ENCODE measurements at places on chromosomes 5 and 9. TPM values are rescaled to one million over a fixed set of nuclear protein-coding genes. Genes with fewer than 3 reads are reported as not detected.

The ADAMTS16 gene
- total RNA-seq = not detected

The NIM1K gene
- total RNA-seq = 0.39 TPM

The GMCL2 gene
- not detected for total RNA-seq

DNA sequence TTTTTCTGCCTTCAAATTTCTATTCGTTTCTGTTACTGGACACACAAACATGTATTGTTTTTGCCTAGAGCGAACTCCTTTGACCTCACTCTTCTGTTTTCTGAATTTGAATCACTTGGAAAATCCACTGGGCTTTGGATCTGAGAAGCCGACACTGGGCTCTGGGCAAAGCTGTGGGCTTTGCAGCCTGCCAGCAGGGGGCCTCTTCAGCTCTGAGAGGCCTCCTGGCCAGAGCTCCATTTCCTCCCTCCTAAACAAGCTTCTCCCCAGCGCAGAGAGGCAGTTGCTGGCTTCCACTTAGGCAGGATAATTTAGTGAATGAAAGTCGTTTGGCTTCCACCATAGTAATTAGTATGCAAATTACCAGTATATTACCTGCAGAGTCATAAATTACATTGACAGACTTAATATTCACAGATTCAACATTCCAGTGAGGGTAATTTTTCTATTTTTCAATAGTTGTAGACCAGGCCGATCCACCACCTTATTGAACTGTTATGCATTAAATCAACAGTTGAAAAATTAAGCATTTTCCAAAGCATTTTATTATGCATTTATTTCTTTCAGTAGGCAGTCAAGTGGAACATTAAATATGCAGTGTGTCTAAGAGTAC is 104.0 kb upstream of the ZNF366 start:
- DNase-seq = peak; percentile 60

DNA sequence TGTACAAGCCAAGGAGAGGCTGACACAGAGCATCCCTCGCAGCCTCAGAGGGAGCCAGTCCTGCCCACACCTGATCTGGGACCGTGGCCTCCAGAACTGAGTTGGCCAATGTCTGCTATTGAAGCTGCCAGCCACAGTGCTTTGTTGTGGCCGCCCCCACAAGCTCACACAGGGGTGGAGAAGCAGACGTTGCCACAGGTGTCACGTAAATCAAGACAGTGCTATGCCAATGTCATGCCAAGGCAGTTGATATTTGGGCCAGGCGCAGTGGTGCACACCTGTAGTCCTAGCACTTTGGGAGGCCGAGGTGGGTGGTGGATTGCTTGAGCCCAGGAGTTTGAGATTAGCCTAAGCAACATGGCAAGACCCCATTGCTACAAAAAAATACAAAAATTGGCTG is 17.3 kb upstream of the TERT start:
- no peak for DNase-seq

DNA sequence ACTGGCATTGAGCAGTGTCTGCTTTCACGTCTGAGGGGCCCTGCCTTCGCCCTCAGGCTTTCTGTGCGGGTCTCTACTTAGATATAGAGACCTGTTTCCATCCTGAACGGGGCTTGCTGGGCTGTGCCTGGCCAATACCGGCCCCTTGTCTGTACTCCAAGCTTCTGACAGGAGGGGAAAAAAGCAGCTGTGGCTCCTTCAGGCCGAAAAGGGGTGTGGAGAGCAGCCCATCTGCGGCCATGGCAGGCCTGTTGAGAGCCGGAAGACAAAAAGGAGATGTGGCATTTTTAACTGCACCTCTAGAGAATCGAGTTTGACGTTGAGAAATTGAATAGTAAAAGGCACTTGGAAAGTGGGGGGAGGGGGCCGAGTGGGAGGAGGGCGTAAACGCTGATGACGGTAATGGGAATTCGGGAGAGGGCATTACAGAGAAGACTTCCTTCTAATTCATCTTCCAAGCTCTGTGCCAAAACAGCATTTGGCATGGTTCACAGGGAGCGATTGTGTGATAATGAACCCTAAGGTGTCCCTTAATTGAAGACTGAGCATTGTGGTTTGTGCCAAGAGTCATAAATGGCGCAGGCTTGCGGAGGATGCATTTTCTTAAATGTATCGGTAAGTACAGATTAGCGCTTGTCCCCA is 25.1 kb upstream of the PRDM12 start:
- DNase-seq = no peak

DNA sequence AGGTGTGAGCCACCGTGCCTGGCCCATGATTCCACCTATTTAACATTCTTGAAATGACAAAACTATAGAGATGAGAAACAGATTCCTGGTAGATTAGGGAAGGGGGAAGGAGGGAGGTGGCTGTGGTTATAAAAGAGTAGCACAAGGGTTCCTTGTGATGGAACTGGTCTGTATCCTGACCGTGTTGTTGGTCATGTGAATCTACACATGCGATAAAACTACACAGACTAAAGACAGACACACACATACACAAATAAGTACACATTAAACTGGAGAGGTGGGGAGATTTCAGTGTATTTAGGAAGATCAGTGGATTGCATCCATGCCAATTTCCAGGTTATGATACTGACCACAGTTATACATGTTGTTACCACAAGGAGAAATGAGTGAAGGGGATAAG is 60.9 kb downstream of the RNF130 start:
- no peak for DNase-seq

DNA sequence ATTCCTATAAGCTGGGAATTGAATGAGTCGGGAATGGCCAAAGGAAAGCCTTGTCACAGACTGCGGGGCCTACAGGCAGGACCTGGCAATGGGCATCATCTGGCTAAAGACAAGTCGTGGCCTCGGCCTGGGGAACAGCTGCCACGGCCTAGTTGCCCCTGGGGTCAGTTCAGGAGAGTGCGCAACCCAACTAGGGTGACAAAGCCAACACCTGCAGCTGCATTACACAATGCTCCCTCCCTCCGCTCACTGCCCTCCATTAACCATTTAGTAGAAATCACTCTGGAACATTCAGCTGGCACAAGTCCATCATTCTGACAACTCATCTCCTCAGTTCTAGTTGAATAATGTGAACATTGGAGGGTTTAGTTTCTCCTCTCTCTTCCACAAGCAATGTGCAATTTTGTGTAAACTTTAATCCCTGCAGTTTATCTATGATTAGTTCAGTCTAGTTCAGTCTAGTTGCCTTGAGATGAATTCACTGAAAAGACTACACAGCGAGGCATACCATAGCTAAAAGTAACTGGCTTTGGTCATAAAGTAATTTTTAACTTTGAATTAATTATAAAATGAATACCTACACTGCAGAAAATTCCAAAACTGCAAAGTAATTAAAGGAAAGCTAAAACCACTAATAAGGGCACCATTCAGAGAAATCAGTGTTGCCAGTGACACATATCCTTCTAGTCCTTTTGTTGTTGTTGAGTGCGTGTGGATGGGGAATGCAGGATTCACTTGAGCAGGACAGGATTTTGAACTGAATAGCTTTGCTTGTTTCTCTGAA is 5.1 kb downstream of the GLDC start:
- DNase-seq = no peak

Data from B cell (primary cell).